ENCODE measurements at places on chromosomes 3 and 15.

DNA sequence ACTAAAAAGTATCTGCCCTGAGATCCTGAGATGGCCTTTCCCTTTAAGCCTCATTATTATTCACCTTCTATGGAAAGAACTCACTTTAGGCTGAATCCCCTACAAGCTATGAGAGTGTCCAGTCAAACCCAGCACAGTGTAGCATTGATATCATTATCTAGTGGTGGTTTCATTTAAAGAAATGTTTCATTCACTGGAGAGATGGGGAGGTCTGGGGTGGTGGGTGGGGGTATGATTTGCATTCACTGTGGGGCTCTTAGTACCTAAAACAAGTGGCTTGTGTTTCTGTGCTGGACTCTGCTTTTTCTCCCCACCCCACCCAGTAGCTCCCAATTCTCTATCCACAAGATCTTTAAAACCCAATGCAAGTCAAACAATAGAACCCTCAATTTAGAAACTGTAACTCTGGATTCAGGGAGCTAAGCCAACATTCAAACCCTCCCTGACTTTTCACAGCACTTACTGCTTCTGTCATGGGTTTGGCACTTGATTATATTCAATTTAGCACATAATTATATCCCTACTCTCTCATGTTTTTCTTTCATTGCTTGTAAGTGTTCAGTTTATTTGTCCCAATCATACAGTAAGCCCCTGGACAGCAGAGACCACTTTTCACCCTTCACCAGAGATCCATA, 310.5 kb upstream of the THBS1 start:
- DNase-seq, result no peak

GRCh38 chr3:30539206-30539605, 67.2 kb upstream of the TGFBR2 start:
- DNase-seq, result no peak

DNA sequence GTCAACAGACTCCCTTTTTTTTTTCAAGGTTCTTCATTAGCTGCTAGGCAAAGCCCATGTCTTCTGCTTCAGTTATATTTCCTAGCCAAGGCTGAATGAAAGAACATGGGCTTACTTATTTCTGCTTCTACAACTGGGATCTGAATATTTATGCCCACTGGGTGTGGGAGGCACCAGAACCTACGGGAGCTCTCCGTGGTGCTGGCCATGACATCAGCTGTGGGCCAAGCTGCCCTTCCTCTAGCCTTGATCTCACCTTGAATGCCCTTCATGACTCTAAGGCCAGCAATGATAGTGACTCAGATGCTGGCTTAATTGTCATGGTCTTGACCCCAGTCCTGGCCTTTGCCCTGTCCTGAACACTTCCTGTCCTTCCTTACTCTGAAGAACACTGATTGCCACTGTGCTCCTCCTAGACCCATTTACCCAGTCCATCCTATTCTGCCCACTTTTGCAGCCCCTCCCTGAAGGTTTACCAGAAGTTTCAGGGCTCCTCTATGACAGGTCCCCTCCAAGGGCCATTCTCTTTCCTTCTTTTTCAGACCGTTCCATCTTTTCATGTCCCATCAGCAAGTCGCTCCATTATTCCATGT, 32.8 kb upstream of the PRR20G start:
- no peak for DNase-seq

DNA sequence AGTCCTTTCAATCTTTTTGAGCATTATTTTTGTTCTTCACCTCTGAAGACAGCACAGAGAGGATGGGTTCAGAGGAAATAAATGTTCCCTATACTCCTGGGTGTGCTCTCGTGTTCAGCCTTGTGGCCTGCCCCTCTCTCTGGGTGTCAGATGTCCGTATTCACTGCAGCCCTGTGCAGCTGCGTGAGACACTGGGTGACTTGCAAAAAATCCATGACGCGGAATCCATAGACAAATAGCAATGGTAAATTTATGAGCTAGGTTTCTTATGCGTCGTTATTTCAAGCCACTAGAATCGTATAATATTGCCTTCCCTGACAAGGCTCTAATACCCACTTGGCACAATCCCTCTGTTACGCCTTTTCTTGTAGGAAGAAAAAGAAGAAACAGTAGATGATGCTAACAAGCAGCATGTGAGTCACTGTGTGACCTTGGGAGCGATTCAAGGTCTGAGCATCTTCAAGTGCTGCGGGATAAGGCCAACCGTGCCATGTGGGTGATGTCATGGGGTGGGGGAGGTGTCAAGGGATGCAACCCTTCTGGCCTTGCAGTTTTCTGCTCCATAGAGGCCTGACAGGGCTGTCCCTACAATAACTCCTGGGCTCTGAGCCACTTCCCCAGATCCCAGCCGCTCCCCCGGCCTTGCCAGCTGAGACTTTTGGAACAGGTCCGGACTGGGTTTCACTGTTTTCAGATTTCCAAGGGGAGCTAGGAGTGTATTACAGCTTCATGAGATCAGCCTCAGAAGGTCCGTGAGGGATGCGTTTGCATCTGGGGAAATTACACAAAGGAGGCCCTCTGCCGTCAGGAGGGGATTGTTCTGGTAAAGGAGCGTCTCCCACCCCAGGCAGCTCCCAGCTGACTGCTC, 47.6 kb upstream of the POMGNT2 start:
- DNase-seq, result peak; percentile 67

GRCh38 chr3:13092621-13093617, 19.7 kb upstream of the IQSEC1 start:
- no peak for DNase-seq

Data from femur (tissue), 1 donor.